ENCODE measurements at places on chromosomes 13 and 19.

DNA sequence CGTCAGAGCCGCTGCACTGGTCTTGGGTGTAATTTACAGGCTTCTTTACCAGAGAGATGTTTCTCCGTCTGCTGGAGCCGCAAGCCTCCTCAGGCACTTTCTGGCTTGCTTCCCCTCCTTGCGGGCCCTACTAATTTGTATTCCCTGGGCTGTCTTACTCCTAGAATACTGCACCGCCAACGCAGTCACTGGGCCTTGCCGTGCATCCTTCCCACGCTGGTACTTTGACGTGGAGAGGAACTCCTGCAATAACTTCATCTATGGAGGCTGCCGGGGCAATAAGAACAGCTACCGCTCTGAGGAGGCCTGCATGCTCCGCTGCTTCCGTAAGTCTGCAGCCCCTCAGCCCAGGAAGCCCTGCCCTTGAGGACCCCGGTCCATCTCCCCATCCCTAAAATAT is 14.1 kb upstream of the C19orf33 start:
- DNase-seq: peak; percentile 16

- no peak for DNase-seq
Measured at GRCh38 chr13:103031332-103031873, 34.8 kb downstream of the SLC10A2 start.

GRCh38 chr13:103351035-103351828 is 285.0 kb upstream of the SLC10A2 start:
- no peak for DNase-seq

GRCh38 chr13:114279758-114280355 is 1.5 kb upstream of the UPF3A start:
- no peak for DNase-seq

- DNase-seq: peak; percentile 15
Measured at GRCh38 chr19:8423817-8424223, 10.7 kb downstream of the MARCHF2 start.

- no peak for DNase-seq
Measured at GRCh38 chr19:47523473-47523872, 8.6 kb upstream of the NAPA start.

DNA sequence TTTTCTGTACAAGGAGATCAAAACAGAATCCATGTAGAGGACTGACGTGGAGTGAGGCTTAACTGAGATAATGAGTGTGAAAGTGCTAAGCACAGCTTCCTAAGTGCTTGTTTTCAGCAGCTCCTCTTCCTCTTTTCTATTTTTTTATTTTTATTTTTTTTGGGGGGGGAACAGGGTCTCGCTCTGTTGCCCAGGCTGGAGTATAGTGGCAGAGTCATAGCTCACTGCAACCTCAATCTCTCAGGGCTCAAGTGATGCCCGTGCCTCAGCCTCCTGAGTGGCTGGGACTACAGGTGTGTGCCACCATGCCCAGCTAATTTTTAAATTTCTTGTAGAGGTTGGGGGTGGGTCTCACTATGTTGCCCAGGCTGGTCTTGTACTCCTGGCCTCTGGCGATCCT is 5.6 kb upstream of the FOSB start:
- no peak for DNase-seq

- DNase-seq: no peak
Measured at GRCh38 chr19:10796653-10797052, 39.4 kb downstream of the TMED1 start.

DNA sequence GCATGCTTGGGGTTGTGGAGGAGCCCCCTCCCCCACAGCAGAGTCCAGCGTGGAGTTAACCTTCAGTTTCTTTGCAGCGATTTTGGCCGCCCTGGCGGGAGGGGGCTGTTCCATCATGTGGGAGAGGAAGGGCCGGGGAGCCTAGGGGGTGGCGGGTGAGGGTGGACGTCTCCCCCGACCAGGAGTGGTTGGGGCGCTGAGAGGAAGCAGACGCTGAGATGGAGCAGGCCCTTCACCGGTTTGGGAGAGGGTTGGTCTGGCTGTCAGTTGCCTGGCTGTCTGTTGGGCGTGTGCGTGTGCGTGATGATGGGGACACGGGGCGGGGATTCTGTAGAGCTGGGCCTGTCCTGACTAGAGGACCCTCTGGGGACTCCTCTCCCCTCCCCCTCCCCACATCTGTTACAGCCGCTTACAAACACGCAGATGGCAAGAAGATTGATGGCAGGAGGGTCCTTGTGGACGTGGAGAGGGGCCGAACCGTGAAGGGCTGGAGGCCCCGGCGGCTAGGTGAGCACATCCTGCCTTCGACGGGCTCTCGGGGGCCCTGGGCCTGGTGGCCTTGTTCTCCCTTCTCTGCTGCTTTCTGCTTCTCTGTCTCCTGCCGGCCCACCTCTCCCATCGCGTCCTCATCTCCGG is 9.8 kb upstream of the LIN7B start:
- no peak for DNase-seq

GRCh38 chr13:48851707-48852106 is 124.0 kb upstream of the FNDC3A start:
- no peak for DNase-seq

- no peak for DNase-seq
Measured at GRCh38 chr19:7775761-7776160, 12.7 kb downstream of the CLEC4M start.

- DNase-seq: no peak
Measured at GRCh38 chr13:98513837-98514236, 63.1 kb downstream of the STK24 start.

DNA sequence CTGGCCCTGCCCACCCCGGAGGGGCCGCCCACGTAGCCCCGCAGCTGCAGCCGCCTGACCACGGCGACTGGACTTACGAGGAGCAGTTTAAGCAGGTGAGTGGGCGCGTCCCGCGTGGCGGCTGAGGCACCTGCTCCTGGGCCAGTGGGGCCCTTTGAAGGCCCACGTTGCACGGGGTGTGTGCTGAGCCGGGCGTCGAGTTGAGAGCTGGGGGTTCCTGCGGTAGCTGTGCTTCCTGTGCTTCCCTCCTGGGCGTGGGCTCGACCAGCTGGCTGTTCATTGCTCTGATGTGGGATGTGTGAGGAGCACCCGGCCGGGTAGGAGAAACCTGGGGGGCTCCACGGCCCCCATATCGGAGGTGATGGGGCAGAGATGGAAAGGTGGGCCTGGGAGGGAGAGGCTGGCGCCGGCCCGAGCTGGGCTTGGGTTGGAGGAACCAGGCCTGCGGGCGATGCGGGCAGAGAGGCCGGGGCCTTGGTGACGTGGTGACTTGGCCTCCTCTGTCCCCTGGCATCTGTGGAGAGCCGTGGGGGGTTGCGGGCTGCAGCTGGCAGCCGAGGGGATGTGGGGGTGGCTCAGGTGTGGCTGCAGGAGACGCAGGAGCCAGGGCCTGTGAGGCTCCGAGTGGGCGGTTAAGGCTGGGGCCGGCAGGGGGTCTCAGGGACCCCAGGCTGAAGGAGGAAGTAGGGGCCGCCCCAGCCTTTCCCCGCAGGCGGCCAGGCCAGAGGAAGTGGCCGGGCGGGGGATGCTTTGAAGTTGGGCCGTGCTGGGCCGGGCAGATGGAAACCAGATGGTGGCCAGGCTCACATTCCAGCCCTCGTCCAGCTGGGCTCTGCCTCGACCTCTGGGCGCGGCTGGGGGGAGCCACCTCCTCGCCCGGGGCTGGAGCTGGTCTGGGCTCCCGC is 7.1 kb downstream of the ARID3A start:
- DNase-seq: no peak

- no peak for DNase-seq
Measured at GRCh38 chr19:10209315-10209714, 14.6 kb upstream of the DNMT1 start.

DNA sequence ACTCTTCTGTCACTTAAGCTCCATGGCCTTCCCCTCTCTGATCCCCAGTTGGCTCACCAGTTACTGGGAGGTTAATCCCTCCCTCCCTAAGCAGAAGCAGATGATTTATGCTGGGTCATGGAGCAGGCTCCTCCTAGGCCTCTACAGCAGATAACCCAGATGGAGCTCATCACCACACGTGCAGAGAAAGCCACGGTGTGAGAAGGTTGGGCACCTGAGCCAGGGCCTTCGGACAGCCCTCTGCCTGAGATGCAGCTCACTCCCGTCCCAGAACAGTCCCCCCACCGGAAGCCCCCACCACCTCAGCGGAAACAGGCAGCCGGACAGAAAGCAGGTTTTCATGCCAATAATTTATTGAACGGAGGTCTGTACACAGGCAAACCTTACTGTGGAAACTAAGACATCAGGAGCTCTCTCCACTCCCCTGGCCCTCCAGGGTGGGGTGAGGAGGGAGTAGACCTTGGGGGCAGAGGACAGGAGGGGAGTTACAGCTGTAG is 9.8 kb downstream of the ZNF526 start:
- DNase-seq: no peak

- DNase-seq: no peak
Measured at GRCh38 chr13:102933122-102933521, 87.3 kb downstream of the ERCC5 start.

DNA sequence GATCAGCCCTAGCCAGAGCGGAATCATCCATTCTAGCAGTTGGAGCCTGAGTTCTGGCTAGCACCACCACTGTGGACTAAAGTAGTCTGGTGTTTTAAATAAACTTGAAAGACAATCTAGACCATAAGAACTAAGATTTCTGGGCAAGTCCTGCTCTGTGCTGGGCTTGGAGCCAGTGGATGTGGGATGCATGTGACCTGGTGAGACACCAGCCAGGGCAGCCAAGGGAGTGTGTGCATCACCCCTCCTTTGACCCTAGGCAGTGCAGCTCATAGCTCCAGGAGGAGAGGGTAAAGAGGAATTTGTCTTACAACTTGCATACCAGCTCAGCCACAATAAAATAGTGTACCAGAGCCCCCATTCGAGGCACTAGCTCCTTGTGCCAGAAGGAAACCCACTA is 21.0 kb downstream of the ITGBL1 start:
- DNase-seq: no peak

DNA sequence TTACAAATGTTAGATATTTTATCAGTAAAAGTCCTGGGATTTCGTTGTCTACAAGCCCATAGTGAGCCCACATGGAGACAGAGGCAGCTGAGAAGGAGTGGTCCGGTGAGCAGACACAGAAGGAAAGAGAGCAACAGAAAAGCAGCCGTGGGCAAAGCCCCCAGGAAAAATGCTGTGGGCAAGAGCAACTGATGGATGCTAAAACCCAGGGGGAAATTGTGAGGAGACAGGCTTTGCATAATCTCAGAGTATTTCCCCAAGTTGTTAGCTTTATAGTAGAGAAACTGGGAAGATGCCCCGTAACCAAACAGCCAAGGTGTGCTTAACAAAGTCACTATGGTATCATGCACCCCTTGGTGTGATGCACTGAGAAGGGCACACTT is 35.1 kb downstream of the GJA3 start:
- no peak for DNase-seq

- DNase-seq: peak; percentile 99
Measured at GRCh38 chr19:58380662-58381459, at the start of gene ZNF837. Gene ZNF837, minus strand, starts transcription at chr19:58381030. Its CDS starts 11,698 bp downstream, at chr19:58369332.

- DNase-seq: no peak
Measured at GRCh38 chr19:29089315-29089870, 123.6 kb downstream of the UQCRFS1 start.

- no peak for DNase-seq
Measured at GRCh38 chr19:29022599-29022998, 190.4 kb downstream of the UQCRFS1 start.

DNA sequence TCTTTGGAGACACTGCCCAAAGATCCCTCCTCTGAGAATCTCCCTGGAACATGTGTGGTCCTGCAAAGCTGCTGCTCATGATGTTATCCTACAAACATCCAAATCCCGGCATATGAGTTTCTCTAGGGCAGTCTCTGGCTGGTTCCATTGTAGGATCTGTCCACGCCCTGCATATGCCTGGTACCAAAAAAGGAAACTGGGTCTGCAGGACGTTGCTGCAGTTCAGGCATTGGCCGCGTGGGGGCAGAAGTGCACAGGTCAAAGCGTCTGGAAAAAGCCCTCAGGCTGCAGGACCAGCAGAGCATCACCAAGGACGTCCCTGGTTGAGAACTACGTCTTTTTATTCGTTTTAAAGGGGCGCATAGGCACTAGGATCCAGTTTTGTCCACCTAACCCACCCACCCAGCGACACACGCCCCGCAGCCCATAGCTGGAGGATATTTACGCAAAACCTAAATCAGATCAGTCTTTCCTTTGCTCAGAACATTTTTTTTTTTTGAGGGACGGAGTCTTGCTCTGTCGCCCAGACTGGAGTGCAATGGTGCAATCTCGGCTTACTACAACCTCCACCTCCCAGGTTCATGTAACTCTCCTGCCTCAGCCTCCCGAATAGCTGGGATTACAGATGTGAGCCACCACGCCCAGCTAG is 12.9 kb upstream of the ZNF564 start:
- peak; percentile 84 for DNase-seq

- no peak for DNase-seq
Measured at GRCh38 chr19:35261356-35262100, 7.2 kb upstream of the USF2 start.

DNA sequence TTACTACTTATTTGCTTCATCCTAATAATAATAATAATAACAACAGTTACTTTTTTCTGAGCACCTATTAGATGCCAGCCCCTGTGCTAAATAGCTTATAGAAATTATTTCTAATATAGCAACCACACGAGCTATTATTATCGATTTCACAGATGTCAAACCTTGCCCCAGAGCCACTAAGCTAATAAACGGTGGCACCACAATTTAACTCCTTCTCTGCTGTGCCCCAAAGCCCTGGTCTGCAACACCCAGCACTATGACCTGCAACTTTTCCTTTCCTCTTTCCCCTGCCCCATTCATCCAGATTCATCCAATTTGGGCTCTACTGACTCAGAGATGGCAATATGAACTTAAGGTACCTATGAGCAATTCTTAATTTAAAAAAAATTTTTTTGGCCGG is 6.4 kb downstream of the RFX2 start:
- DNase-seq: no peak

- no peak for DNase-seq
Measured at GRCh38 chr19:46221981-46222610, 7.4 kb upstream of the IGFL1 start.

DNA sequence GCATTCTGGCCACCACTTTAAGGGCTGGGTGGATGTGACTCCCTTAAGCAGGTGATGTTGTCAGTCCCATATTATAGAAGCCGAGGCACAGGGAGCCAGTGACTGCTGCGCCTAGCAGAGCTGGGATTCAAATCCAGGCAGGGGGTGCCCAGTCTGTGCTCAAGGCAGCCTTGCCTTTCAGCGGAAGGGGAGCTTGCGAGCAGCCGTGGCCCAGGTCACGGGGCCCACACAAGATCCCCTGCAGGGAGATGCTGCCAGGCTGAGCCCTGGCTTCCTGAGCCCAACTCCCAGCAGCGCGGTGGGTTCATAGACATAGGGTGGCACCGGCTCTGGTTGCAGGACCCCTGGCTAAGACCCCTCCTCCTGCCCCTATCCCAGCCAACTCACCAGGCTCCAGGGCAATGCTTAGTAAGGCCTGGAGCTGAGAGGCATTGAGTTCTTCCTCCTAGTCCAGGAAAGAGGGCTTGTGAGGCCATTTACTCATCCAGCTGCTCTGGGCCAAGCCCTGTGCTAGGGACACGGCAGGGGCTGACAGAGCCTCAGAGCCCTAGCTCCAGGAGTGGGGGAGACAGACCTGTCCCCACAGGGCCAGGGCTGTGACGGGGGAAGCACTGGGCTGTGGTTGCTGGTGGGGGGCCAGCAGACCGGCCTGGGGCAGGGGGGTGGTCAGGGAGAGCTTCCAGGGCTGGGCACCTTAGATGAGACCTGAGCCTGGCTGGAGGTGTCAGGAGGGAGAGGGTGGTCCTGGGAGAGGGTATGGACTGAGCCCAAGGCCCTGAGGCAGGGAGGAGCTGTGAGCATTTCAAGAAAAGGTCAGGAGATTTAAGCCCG is 9.6 kb downstream of the CAPN12 start:
- DNase-seq: no peak

Data from caudate nucleus (tissue), 63 donors.